Stimulated activated CD8-positive, alpha-beta memory T cell treated with anti-CD3 and anti-CD28 coated beads, Interleukin-4, amount 100 ng/mL, for 4 hours (primary cell): ENCODE measurements at places on chromosomes 4 and X.

GRCh38 chrX:134933911-134934310 lies 56.9 kb upstream of the SMIM10 start:
- DNase-seq = no peak

GRCh38 chr4:90189178-90189577 lies 62.0 kb downstream of the CCSER1 start:
- DNase-seq = no peak

GRCh38 chr4:136442447-136442846 lies 1089.8 kb downstream of the PCDH18 start:
- no peak for DNase-seq

- DNase-seq = no peak
These were observed 79.5 kb upstream of the SLC4A4 start for GRCh38 chr4:71259280-71259679.

DNA sequence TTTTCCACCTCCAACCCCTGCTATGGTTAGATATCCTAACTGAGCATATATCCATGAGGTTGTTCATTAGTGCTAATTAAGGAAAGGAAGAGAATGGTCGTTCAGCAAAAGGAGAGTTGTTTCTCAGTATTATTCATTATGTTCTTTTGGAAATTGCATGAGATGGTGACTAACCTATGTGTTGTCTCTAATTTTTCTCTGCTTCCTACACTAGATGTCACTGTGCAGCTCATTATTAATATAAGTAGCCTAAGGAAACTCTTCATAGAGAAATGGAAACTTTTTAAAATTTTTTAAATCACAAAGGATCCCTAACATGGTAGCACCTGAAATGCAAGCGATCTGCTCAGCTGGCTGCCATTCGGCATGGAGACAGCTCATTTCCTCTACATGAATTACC lies 67.7 kb upstream of the FAM9A start:
- DNase-seq = no peak

DNA sequence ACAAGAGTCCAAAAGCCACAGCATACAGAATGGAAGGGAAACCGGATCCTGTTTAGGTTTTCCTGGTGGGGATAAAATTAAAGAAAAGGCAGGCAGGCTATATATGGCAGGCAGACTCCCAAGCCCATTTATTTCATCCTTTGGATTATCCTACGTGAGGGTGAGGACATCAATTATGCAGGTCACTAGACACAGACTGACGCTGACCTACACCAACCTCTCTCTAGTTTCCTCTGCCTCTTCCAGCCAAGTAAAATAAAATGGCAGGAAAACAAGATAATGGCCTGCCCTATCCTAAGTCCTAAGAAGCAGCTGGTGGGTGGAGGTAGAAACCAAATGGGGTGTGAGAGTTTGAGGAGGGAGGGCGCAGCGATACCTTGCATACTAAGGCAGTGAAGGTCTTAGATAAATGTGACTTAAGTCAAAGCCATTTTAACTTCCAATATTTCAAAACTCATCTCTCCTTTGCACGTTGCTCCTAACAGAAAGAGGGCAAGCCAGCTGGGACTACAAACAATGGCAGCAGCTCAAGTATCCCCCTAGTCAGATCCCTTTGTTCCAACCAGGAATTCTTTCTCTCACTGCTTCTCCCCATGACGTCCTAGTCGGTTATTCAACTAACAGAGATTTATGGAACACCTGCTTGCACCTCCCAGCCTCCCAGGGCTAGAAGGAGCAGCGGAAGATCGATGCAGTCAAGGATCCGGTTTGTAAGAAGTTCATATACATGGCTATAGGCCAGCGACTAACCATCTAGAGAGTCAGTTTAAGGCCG lies 72.8 kb downstream of the IRF2 start:
- DNase-seq = no peak
